Head of caudate nucleus (tissue), 42 donors: ENCODE measurements at places on chromosomes 7 and 10.
A peak's percentile ranks its signal among the peaks of the same experiment; 100 is the strongest.

- peak; percentile 37 for DNase-seq
These were observed 983 bp downstream of the FZD8 start for GRCh38 chr10:35640951-35641675.

- DNase-seq: no peak
These were observed 53.7 kb upstream of the IGFBP3 start for GRCh38 chr7:45974540-45975360.

DNA sequence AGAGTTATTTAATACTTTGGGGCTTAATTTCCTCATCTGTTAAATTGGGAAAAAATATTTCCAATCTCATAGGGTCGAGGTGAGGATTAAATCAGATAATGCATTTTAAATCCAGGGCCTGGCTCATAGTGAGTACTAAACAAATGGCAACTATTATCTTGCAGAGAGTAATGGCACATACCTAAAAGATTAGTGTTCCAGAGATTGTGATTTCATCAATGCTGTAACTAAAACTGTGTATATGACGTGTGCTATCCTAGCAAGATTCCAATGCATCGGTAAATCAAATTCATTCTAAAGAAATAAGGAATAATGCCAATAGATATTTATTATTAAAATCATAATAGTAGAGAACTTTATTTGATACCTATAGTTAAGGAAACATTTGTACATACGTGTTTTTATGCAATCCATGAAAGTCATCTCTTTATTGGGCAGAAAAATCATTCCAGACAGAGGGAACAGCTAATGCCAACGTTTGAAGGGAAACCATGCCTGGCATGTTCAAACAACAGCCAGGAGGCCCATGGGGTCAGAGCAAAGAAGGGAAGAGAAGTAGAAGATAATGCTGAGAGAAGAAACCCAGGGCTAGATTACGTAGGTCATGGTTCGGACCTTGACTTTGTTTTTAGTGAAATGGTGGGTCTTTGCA is 174.8 kb upstream of the AGR3 start:
- DNase-seq: no peak

DNA sequence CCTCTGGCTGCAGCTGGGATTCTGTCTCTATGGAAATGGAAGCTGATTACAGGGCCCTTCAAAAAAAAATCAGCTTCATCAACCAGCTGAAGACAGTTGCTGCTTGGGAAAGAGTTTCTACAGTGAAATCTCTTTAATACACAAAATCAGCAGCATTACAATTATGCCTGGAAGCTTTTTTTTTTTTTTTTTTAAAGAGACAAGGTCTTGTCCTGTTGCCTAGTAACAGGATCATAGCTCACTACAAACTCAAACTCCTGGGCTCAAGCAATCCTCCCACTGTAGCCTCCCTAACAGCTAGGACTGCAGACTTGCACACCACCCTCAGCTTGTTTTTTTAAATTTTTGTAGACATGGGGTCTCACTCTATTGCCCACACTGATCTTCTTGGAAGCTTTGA is 94.5 kb downstream of the OR13A1 start:
- DNase-seq: no peak

- no peak for DNase-seq
These were observed 287.5 kb downstream of the KCNMA1 start for GRCh38 chr10:77350134-77350533.

DNA sequence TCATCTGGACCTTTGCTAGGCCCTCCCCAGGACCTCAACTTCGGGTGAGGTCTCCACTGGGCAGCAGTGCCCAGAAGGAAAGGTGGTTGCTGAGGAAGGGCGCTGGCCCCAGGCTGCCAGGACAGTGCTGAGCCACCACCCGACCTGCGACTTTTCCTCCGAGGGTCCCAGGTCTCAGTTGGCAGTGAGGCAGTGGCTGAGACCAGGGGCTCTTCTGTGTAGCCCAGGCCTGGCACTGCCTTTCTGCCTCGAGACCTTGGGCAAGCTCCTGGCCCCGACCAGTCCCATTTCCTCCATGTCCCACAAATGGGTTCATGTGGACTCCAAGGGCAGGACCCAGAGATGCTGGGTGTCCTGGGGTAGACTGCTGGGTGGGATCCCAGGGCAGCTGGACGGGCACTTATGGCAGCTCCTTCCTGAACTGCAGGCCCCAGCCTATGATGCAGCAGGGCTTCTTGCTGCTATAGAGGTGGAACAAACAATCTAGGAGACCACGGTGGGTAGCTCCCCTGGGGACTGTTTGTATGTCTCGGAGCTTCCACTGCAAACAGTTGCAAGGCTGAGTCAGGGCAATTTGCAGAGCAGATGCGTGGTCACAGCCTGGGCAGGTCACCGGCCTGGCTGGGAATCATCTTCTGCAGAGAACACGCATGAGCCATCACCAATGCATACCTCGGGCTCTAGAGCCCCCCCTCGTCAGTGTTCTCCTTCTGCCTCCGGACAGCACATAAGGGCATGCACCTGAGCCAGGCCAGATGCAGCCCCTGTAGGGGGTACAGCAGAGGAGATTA is 17.9 kb upstream of the LRRC18 start:
- DNase-seq: no peak

DNA sequence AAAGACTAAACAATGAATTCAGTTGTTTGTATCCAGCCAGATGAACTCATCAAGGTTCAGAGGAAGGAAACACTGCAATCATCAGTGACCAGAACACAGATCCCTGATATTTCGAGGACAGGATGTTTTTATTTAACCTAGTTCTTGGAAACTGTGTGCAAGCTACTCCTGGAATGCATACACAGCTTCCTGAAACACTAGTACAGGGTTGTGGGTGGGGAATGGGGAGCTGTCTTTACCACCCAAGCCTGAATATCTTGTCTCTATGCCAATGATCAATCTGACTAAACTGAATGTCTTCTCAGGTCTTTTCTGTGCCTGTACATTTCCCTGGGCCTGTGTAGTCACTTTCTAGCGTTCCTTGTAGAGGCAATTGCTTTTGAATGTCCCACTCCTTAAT is 374.6 kb downstream of the CALN1 start:
- DNase-seq: no peak
